ENCODE measurements at places on chromosomes 2 and 18.

- no peak for DNase-seq
Measured at GRCh38 chr2:211084352-211084751, 528.0 kb downstream of the CPS1 start.

- no peak for DNase-seq
Measured at GRCh38 chr2:203908066-203908796, 28.3 kb upstream of the ICOS start.

GRCh38 chr2:69073928-69074570 lies 61.1 kb downstream of the ANTXR1 start:
- DNase-seq: no peak

DNA sequence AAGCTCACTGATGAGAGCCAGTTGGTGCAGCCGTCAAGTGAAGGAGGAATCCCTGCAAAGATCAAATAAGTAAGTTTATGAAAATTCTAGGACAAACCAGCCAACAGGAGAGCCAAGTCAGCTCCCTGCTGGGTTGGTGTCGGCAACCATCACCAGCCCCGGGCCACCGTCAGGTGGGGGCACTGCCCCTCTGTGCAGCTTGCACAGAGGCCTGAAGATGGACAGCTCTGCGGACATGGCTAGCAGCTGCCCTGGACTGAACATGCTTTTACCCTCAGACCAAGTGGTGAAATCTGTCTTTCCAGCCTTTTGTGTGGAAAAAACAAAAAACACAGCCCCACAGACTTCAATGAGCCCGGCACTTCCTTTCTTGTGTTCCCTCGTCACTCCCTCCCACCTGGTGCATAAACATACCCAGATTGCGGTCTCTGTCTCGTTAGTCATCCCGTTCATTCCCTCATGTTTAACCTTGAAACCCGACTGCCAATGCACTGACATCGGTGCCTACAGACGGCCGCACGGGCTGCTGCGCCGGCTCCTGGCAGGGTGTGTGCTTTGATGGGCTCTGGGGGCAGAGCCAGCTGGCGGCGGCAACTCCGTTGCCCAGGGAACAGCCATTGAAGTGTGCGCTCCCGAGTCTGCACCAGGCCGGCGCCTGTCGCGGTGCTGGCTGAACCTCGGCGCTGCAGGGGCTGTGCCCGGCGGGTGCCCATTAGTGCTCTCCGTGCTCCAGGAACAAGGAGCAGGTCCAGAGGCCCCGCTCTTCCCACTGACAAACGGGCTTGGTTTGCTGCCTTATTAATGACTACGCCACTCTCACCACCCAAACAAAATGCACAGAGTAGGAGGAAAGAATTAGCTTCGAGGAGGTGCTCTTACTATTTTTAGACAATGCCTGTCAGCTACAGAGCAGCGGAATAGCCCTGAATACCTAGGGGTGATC lies 95.3 kb downstream of the EIPR1 start:
- DNase-seq: no peak

- no peak for DNase-seq
Measured at GRCh38 chr2:200810252-200810997, 1.3 kb upstream of the BZW1 start.

- DNase-seq: no peak
Measured at GRCh38 chr18:4653418-4653817, 198.3 kb upstream of the DLGAP1 start.

GRCh38 chr18:7879717-7880116 lies 312.6 kb downstream of the PTPRM start:
- no peak for DNase-seq
